ENCODE measurements at places on chromosomes 7 and 10.

DNA sequence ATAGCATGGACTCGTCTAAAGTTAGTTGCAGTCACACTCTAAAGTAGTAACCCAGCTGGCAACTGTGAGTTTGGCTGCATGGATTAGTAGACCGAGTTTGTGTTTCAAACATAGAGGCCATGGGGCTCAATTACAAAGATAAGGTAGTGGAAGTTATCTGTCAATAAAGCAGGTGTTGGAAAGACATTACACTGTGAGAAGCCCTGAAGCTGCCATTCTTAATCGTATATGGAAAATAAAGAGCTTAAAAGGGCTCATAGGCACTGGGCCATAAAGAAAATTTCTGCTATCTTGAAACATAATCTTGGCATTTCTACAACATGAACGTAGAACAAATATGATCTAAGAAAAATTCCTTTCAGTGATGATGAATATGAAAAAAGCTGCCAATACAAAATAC lies 837.7 kb downstream of the REEP3 start:
- no peak for DNase-seq

DNA sequence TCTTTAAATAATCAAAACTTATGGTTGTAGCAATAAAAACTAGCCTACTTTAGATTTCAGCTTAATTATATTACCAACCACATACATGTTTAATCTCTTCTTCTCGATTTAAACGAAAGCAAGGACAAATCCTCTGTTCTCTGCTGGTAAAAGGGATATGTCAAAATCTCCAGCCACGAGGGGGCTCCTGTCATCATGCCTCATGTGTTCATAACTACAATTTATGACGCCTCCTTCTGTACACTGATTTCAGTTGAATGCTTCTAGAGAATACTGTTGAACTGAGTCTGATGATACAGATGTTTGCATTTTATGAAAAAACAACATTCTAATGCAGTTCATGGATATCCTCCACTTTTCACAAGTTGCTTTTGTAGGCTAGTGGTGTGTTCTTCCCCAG lies 220.0 kb upstream of the DPP6 start:
- no peak for DNase-seq

GRCh38 chr10:104750291-104750690 lies 109.2 kb downstream of the SORCS3 start:
- DNase-seq = no peak

- no peak for DNase-seq
Observed at GRCh38 chr10:78044699-78045098, 11.0 kb downstream of the RPS24 start.

DNA sequence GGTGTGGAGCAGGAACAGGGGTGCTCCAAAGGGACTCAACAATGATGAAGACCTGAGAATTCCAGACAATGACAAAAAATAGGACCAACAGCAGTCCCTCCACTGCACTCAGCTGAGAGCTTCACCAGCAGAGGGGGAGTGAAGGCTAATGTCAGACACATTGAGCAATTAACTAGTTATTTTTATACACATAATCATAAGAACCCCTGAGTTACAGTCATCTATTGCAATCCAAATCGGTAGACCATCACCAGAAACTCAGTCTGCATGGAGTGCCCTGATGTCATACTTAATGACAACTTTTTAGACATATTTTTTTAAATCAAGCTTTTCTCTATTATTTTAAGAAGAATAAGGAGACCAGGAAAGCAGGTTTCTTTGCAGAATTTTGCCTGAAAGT lies 30.6 kb upstream of the IKZF1 start:
- no peak for DNase-seq

DNA sequence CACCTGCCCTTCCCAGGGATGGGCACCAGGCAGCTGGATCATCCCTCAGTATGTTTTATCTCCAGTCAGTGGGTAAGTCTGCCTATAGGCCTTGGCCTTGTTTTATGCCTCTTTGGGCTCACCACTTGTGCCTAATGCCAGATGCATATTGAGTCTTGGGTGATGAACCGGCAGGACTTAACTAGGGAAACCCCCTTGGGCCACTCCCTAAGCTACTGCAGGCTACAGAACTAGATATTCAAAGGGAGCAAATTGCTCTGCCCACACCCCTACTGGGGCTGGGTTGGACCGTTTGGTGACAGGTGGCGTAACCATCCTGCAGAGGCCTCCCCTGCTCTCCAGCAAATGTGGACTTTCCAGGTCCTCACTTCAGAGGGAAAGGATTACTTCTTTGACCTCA lies 115.7 kb upstream of the GDF10 start:
- no peak for DNase-seq

DNA sequence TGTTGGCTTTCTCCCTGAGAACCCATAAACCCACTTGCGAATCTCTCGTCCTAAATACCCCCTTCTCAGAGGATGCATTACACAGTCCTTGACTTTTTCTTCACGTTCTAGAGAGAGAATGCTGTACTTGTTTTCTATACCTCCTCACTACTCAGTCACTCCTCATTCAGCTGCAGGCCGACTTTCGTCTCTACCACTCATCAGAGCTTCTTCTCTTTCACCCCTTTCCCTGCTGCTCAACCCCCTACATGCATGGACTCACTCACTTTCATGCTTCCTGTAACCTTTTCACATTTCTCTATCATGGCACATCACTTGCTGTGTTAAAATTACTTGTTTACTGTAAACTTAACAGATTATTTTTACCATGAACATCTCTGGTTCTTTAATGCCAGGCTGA lies 19.8 kb downstream of the MDFIC start:
- no peak for DNase-seq

GRCh38 chr7:20164425-20165145 lies 52.6 kb downstream of the MACC1 start:
- DNase-seq = no peak

DNA sequence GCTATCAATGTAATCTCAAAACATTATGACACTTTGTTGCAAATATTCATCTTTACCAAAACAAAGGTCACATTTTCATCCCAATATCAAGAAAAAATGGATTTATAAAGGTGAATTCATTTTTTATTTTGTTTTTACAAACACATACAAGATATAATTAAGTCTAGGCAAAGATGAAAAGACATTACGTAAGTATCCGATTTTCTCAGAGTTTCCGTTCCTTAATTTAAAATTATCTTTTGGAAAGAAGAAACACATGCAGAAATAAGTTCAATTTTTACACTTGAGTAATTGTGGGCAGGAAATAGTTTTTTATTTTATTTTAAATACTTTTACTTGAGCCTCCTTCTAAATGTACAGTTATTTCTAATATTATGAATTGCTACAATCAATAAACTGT lies 24.6 kb downstream of the RTKN2 start:
- DNase-seq = no peak

GRCh38 chr10:93703066-93703465 lies 674 bp upstream of the FRA10AC1 start:
- peak; percentile 19 for DNase-seq

DNA sequence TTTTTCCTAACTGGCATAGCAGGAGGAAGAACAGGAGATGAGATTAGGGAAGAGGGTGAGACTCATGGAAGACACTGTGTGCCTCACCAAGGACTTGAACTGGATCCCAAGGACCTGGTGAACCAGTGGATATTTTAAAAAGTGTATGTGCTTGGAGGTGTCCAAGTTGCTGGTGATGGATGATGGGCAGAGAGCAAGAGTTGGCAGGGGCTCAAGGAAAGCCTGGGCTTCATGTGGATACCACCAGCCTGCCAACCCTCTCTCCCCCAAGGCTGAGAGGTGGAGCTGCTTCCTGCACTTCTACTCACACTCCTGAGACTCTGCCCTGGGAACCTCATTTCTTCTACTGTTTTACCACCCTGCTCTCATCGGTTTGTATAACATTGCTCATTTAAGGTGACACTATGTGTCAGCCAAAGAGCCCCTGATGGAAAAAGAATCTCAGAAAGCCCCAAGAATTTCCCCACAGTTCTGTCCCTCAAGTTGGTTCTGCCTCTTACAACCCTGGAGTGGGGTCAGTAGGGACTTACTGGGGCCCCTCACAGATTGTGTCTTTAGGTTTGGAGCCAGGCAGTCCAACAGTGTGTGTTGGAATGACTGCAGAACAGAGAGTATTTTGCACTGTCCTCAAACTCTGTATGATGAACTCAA lies 56.2 kb upstream of the PDCD4 start:
- DNase-seq = no peak

- no peak for DNase-seq
Observed at GRCh38 chr7:36490419-36490830, 100.8 kb downstream of the ANLN start.

DNA sequence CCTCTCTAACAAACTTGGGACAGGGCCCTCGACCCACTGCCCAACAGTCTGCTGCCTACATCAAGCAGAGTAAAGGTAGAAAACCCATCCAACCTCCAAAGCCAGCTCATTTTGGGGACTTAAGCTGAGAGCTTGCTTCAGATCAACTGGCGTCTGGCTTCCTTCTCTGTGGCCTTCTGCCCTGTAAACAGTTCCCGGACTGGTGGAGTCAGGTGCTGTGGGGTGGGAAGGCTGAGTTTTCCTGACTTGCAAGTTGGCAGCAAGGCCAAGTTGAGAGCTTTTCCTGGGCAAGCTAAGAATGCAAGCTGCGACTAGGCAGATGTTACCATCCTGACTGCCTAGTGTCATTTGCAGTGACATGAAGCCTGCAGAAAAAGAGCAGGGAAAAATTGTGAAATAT lies 3.7 kb downstream of the GALNT17 start:
- DNase-seq = peak; percentile 0

DNA sequence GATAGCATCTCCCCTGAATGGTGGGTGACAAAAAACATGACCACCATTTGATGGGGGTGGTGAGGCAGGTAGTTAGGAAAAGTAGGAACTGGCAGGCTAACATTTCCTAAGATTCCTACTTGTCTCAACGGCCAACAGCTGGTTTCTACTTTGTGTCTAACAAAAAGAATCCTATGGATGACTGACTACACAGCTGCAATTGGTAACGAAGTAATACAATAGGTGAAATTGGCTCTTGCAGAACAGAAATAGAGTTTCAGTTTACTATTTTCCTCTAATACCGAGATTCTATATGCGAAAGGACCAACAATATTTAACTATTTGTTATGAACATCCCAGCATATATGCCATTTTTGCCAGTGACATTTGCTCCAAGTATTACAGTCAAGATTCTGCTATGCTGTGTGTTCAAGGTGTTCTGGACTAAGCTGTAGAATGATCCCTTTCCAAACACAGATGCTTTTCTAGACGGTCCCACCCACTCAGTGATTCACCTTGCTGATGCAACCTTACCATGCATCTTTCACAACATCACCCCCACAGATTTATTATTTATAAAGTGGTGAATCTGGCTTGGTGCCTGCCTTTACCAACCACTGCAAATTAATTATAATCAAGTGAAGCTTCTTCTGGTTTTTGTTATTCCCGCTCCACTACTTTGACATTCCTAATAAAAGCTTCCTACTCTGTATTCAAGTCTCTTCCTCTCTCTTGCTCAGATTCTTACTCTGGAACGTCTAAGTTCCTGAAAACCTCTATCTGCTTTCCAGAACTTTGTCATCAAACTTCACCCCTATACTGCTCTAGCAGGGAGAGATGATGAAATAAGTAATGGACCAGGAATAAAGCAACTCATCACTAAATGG lies 16.8 kb downstream of the BBIP1 start:
- no peak for DNase-seq

DNA sequence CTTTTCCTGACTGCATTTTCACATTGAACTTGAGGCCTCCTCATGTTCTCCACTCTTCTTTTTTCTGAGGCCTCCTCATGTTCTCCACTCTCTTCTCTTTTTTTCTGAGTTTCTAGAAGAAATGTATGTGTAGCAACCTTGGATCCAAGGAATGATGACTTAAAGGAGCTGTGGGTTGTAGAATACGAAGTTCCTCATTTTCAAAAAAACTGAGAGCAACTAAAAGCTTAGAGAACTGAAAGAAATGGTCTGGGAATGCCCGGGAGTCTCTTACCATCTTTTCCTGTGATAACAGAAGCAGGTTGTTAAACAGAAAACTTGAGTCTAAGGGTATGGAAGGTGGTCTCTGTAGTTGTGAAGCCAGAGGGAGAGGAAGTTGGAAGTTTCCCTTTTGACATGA lies 32.8 kb downstream of the MRPS33 start:
- no peak for DNase-seq

DNA sequence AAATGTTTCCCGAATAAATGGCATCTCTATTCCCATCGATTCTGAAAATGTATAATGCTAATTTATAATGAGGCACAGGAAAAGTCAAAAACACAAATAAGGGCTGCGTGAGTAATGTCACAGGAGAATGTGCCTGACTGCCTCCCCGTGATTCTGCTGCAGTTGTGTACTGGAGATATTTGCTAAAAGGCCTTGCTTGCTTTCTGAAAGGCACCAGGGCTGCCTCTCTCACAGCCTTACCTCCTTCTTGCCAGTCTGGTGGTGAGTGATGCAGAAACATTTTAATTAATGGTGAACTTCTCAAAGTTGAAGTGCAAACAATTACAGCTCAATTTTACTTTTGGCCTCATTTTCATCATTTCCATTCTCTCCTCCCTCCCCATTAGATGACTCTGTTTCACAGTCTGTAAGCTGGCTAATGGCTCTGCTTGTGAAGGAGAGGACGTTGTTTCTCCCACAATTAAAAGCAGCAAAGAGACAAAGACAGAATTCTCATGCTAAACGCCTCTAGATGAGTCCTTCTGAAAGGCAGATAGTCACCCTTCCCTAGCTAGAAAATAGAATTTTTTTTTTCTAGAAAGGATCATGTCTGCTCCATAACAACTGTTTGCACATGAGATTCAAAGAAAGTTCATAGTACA lies 377.6 kb downstream of the MDFIC start:
- DNase-seq = no peak

DNA sequence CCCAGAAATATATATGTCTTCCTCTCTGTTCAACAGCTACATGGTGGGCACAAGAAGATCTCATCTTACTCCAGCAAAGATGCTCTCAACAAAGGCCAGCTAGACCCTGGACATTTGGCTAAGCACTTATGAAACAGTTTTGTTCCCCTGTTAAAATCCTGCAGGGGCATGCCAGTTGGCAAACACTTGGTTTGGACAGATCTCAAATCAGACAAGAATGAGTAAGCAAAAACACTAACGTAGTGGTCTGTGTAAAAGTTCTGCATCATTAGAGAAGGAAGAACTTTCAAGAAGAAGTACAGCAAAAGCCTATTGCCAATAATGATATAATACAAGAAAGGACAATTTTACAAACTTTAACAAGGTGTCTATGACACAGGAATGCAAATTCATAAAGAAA lies 125.6 kb downstream of the CALN1 start:
- DNase-seq = no peak

- no peak for DNase-seq
Observed at GRCh38 chr7:913736-914520, 37.6 kb downstream of the GET4 start.

DNA sequence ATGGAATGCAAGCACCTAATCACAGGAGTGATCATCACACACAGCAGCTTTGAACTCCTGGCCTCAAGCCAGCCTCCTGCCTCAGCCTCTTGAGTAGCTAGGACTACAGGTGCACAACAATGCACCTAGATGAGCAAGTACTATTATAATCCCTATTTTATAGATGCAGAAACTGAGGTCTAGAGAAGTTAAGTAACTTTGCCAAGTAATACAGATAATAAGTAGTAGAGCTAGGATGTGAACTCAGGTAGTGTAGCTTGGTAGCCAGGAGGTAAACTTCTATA lies 33.7 kb downstream of the DNAJC12 start:
- no peak for DNase-seq
